Ovary (tissue), 10 donors: ENCODE measurements at places on chromosomes 7 and 10.

- no peak for DNase-seq
Observed at GRCh38 chr10:77073663-77073960, 564.0 kb downstream of the KCNMA1 start.

- peak; percentile 24 for DNase-seq
Observed at GRCh38 chr7:23247603-23248335, 1.2 kb downstream of the GPNMB start.

- no peak for DNase-seq
Observed at GRCh38 chr7:40502359-40502758, 367.6 kb downstream of the SUGCT start.

DNA sequence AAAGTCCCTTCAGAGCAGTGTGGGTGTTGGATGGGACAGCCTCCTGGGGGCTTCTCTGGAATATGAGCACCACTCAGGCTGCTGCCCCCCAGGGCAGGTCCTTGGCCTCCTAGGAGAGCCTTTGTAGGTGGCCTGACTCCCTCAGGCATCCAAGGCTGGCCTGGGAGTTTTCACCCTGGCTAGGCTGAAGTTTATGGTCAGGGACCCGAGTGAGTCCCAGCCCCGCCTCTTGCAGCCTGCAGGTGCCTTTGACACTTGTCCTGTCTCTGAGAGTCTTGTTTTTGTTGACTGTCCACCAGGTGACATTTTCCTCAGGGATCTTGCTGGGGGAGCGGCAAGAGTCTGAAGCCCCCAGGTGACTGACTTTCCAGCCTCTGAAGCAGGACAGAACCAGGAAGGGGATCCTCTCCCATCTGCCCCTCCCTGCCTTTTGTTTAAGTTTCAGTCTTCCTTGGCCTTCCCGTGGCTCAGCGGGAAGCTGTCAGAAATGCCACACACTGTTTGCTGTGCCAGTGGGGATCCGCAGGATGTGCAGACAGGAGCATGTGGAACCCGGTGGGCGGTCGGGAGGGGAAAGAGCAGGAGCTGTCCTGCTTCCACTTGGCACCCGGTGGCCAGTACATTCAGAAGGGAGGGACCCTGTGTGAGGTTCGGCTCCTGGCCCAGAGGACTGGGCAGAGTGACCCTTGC is 59.5 kb downstream of the LRRC18 start:
- no peak for DNase-seq

DNA sequence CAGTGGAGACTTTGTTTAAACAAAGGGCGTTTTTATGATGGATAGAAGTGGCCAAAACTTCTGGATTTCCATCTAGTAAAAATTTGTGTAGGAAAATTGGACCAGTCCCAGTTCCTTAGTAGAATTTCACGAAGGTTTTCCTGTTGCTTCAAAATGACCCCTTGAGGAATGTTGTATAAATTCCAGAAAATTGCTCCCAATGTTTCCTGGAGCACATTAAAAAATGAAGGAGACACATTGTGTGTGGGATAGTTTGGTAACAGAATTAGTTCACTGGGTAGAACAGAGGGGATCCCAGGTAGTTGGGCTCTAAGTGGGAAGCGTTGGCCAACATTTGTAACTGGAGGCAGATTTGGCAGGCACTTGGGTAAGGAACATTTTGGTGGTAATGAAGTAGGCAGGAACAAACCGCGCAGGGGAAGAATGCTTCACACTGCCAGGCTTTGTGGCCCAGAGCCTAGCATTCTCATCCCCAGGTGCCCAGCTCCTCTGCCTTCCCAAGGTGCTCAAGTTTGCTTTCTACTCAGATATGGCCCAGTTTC is 758.6 kb downstream of the AUTS2 start:
- DNase-seq = no peak

DNA sequence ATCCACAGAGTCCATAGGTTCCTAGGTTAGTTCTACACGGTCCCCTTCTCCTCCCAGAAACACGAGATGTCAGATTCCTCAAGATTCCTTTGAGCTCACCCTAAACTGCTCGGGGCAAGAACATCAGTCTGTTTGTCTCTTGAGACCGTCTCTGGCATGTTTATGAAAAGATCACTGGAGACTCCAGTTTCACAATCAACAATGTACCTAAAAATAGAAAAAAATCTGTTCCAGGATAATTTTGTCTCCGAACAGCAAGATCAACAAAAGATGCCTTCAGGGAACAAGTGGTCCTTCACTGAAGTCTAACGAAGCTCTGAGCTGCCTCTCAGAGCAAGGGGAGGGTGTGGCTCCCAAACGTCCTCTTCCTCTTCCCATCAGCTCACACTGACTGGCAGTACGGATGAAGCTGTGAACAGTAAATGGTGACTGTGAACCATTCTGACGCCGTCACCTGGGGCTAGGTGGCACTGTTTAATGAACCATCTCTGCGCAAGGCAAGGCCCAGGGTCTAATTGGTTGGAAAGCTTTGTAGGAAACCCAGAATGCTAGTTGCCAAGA is 156.2 kb upstream of the LYZL1 start:
- DNase-seq = peak; percentile 38

- no peak for DNase-seq
Observed at GRCh38 chr10:70832221-70832620, 16.5 kb downstream of the SGPL1 start.

GRCh38 chr7:16919440-16919839 is 37.7 kb upstream of the AGR3 start:
- no peak for DNase-seq

DNA sequence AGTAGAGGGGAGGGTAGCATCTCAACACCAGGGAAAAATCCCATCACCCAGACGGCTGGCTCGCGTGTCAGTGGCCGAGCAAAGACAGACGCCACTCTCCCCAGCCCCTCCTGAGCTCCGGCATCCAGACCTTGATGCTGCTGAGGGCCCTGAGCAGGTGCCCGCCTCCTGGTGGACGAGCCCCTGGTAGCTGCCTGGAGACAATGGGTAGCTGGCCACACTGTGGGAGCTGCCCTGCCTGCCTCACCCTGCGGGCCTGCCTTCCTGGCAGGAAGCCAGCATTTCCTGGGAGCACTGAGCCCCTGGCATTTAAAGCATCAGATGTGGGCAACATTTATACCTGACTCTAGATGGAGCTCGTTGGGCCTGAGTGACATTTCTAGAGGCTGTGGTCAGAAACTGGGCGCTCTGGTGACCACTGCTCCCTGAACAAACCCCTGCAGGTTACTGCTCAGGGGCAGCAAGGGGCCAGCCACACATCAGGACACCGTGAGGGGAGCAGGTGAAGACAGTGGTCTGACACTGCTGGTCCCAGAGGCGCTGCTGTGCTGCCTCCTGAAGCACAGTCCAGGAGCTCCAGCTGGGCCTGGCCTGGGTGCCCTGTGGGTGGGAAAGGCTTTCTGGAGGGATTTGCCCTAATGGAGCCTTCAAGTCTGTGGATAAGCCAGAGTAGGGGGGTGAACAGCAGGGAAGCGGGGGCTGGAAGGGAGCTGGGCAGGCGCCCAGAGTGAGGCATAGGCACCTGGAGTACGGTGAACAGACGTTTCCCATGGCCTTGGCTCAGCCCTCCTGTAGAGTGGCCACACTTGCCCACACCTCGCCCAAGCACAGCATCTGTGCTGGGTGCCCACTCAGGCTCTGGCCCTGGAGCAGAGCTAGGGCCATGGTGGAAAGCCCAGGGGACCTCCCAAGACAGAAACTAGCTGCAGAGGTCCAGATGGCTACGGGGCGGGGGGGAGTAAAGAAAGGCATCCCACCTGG is 138.7 kb downstream of the MAPK8 start:
- no peak for DNase-seq

GRCh38 chr10:35324196-35324595 is 12.1 kb upstream of the CCNY start:
- no peak for DNase-seq

DNA sequence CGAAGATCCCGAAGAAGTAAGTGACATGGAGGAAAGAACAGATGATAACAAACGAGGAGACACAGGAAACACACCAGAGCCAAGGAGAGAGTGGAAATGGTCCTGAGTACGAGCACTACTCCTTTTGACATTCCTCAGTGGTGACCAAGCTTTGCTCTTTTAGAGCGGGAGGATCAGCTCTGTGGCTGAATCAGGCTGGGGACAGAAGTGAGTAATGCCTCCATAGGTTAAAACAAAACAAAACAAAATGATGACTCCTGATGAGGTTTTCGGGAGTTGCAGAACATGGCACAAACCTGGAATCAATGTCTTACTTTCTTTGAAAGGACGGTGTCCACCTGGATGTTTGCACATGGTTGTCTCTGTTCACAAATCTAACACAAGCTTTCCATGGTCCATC is 30.3 kb upstream of the TCF7L2 start:
- no peak for DNase-seq

DNA sequence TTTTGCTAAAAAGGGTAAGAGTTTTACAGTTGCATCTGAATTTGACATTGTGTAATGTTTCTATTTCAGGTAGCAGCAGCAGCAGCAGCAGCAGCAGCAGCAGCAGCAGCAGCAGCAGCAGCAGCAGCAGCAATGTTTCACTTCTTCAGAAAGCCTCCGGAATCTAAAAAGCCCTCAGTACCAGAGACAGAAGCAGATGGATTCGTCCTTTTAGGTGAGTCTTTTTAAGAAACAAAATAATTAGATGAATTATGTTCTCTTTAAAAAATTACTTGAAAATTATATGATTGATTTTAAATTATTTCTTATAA is 32.6 kb downstream of the UMAD1 start:
- no peak for DNase-seq

- DNase-seq = no peak
Observed at GRCh38 chr10:29512425-29512974, 122.3 kb downstream of the SVIL start.

DNA sequence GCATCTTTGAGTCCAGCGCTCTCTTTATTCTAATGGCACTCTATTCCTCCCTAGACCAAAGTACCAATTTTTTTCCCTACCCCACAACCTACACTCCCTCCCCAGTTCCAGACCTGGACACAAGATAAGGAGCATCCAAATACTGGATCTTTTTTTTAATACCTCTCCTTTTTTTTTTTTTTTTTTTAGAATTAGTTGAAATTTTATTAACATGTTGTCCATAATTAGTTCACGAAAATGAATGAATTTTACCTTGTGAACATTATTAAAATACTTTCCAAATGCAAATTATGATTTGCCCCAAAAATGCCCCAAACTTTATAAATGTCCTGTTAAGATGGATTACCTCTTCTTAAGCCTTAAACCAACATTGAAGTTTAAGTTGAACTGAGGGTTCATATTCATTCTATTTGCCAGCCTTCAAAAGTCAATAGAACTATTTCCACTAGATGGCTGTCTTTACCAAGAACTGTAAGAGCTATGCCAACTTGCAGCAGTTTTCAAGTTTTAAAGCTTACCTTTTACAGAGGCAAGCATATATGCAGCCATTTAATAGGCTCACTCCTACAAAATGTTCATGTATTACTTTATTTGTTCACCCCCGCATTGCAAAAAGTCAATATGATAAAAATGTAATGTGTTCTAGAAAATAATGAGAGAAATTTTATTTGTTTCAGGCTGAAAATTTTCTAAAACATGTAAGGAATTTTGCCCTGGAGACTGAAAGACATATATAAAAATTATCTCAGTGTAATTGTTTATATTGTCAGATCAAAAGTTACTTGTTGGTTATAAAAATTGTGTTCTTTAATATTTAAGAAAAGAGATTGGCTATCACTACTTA is 39.7 kb upstream of the TNKS2 start:
- DNase-seq = no peak

DNA sequence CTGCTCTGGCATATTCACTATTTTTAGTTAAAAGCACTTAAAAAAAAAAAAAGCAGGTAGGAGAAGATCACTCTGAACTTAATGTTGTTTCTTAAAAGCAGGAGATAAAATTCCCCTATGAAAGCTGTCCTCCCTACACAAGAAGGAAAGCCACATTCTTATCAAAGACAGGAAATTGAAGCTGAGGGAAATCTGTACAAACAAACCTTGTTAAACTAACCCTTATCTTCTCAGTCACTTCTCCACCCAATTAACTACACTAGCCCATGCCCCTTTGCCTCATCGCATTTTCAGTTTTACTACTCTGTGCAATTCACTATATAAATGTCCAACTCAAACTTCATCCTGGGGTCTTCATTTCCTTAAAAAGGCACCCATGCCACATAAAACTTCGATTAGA is 2.7 kb upstream of the CDCA7L start:
- no peak for DNase-seq

DNA sequence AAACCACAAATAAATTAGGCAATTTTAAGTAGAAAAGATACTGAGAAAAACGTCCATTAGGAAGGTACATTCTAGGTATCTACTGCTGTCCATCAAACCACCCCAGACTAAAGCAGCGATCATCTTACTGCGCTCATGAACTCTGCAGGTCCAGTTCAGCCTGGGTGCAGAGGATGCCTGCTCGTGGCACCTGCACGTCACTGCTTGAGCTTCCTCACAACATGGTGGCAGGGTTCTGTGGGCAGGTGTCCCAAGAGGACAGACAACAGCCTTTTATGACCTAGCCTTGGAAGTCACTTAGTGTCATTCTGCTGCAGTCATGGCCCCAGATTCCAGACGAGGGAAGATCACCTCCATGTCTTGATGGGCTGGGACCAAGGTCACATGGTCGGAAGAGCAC is 93.4 kb downstream of the MICALL2 start:
- no peak for DNase-seq

GRCh38 chr7:27965650-27966049 is 214.9 kb downstream of the JAZF1 start:
- no peak for DNase-seq

DNA sequence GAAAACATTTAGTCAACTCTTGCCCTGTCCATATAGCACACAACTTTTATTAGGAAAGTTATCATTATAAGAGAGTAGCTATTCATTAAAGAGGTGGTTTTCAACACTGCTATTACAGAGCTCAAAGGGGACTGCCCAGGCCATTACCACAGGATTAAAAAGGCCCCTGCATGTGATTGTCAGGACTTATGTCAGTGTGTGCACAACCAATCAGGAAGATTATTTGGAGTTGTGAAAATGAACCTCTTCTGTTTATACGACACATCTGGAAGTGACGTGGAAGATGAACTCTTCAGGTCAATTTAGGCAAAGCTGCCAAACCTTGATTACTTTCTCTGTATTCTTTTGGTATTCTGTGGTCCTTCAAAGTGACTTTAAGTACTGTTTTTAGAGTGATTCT is 14.7 kb downstream of the CCNY start:
- DNase-seq = no peak

- no peak for DNase-seq
Observed at GRCh38 chr10:36094096-36094495, 452.0 kb upstream of the FZD8 start.

- no peak for DNase-seq
Observed at GRCh38 chr10:99304862-99305229, 24.3 kb upstream of the CNNM1 start.

- no peak for DNase-seq
Observed at GRCh38 chr10:126584836-126585235, 85.7 kb downstream of the C10orf90 start.

DNA sequence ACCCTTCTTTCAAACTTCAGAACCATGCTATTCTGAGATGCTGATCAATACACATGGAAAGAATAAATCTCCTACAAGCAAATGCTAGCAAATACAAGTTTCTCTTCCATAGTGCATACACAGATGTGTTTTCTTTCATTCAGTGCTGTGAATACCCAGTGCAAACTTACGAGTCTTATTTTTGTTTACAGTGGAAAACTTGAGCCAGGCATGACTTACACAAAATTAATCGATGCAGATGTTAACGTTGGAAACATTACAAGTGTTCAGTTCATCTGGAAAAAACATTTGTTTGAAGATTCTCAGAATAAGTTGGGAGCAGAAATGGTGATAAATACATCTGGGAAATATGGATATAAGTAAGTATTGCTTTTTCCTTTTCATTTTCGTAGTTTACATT is 48.8 kb downstream of the PNLIPRP3 start:
- no peak for DNase-seq
